ENCODE measurements at places on chromosomes 1 and 21.

DNA sequence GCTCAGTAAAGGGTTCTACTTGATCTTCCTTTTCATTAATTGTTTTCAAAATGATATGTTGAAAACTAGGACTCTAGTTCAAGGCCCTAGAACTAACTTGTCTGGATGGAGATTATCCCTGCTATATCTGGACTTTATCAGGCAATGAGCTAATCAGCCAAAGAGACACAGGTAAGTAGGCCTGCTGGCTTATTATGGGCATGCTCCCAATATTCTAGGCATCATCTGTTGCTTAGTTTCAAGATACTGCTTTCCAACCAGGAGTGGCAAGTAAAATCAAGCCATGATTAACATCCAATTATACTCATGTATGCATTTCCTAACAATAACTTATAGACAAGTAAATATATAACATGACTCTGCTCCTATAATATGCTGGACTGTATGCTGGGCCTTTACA lies 4.2 kb downstream of the DNASE2B start:
- no peak for DNase-seq

DNA sequence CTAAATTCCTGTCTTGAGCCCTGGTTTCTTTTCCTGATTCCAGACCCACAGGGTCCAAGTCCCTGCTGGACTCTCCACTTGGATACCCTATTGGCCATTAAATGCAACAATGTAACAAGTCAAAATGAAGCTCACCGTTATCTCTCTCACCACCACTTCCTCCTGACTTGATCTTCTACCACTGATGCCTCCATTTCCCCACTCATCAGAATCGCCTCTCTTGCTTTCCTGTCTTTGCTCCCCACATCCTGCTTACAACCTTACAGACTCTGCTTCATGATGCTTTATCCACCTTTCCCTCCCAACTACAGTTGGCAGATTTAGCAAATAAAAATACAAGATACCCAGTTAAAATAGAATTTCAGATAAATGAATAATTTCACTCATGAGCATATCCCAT lies 343.8 kb downstream of the KCNH1 start:
- no peak for DNase-seq

DNA sequence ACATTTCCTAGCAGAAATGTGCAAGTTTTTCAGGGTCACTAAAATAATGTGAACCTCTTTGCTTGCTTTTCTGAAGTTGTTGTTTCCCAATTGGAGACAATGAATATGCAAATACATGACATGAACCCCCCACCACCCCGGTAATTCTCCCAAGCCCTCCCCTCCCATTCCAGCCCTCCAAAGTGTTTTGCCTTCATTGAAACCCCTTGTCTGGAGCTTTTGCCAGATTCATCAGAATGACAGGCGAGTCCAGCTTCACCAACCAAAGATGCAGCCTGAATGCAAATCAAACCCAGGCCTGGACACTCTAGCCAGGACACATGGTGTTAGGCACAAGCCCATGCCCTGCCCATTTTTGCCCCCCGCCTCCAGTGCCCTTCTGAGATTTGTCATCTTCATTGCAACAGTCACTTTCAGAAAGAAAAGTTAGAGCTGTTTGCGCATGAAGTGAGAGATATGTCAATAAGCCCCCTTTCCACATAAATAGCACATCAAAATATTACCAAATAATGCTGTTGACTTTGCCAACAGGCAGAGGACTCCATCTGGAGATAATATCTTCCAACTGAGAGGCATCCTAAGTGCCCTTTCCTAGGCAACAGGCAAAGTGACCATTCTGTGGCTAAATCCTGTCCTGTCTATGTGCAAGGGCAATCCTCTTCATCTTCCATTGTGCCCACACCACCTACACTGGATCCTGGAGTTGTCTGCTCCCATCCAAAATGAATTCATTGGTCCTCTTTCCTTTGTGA lies 145.6 kb upstream of the NFIA start:
- no peak for DNase-seq

- no peak for DNase-seq
These were observed 21.8 kb downstream of the RSPH1 start for GRCh38 chr21:42474043-42474831.

DNA sequence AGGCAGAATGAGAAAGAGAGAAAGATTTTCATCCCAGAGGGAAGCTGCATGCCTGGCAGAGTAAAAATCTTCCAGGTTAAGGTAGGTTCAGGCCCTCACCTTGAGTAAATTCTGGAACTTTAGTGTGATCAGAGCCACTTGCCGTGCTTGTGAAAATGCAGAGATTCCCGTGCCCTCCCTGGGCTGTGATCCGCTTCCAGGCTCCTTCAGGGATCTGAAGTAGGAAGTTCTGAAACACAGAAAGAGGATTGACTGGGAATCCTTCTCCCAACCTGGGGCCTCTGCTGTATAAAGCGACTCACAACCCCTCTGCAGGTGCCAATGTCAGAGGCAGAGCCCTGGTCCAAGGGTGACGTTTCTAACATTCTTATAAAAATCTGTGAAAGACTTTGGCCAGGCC lies 26.6 kb downstream of the NUAK2 start:
- DNase-seq = no peak

- DNase-seq = no peak
These were observed 3.6 kb downstream of the UBXN11 start for GRCh38 chr1:26302733-26303405.

DNA sequence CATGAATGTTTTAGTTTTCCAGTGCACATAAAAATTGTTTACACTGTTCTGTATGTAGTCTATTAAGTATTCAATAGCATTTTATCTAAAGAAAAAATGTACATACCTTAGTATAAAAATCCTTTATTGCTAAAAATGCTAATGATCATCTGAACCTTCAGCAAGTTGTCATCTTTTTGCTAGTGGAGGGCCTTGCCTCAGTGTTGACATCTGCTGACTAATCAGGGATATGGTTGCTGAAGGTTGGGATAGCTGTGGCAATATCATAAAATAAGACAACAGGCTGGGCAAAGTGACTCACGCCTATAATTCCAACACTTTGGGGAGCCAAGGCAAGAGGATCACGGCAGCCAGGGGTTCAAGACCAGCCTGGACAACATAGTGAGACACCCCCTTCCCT lies 9.0 kb downstream of the DYNLT5 start:
- DNase-seq = no peak

- no peak for DNase-seq
These were observed 7.2 kb downstream of the LMOD1 start for GRCh38 chr1:201939148-201939547.

DNA sequence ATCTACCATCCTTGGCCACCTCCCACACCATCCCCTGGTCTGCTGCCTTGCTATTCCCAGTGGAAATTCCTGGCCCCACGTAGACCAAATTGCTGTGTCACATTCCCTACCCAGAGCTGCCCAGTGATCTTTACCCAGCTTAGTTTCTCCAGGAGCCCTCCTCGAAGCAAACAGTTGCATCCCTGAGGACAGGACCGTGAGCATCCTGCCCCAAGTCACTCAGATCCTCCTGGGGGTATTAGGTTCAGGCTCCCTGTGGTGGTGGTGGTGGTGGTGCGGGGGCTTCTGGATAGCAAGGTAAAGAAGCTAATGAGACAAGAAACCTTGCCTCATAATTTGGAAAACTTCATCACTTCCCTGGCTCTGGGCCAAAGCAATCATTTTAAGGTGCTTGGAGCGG lies 58.4 kb upstream of the RBM15 start:
- no peak for DNase-seq

DNA sequence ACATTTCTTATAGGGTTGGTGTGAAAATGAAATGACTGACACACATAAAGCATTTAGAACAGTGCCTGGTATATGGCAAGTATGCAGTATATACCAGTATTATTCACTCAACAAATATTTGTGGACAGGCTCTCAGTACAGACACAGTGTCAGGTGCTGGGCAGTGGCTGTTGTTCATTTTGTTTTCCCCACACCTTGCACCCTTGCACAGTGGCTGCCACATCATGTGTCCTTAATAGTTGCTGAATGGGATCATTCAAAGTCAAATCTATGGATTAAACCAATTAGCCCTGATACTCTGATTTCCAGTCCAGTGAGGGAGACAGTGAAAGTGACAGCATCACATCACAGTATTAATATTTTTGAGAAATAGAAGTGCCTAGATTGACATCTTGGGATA lies 2.4 kb downstream of the SLAMF1 start:
- no peak for DNase-seq

DNA sequence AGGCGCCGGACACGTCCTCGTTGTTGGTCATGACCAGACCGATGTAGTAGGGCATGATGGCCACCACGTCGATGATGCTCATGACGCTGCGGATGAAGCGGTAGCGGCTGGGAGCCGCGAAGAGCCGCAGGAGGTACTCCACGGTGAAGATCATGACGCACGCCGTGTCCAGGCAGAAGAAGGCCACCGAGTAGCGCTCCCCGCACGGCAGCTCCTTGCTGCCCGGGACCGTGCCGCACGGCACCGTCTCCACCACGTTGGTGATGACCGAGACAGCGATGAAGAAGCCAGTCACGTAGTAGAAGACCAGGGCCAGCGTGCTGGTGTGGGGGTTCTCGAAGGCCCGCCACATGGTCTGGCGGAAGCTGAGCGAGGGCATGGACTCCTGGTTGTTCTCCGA lies 7.6 kb downstream of the KCND3 start:
- no peak for DNase-seq

DNA sequence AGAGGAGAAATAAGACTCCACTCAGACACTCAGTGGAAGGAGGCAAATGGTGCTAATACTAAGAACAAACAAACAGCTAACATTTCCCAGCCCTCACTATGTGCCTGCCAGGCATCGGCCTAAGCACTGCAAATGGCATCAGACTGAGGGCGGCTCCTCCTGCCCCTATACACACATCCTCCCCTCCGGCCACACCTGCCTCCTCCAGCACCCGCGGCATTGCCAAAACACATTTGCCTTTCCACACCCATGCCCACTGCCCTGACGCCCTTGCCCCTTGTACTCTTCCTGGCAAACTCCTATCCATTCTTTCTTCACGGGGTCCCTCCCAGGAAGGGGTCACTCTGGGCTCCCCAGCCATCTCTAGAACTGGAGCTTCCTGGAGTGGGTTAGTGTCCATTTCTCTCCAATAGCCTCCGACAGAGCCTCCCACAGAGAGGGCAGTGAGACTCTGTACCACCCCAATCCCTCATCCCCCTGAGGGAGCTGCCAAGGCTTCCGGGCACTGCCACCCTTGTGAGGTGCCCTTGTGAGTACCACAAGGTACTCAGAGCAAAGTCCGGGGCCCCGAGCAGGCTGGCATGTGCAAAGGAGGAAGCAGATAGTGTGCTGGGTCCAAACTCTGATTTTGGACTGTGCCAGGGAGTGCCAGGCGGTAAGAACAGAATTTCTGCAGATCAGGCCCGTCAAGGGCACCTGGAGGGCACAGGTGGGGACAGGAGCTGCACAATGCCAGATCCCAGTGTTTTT lies 959 bp downstream of the AKR7A3 start:
- no peak for DNase-seq

- no peak for DNase-seq
These were observed 58.0 kb upstream of the SGIP1 start for GRCh38 chr1:66475940-66476339.

- no peak for DNase-seq
These were observed 57.0 kb downstream of the HLCS start for GRCh38 chr21:36909423-36909822.

- DNase-seq = no peak
These were observed 91.5 kb upstream of the F3 start for GRCh38 chr1:94633051-94633450.

GRCh38 chr1:153888533-153888932 lies 34.2 kb downstream of the GATAD2B start:
- no peak for DNase-seq

- DNase-seq = no peak
These were observed 58.7 kb upstream of the PRRC2C start for GRCh38 chr1:171426645-171427044.

- DNase-seq = no peak
These were observed 3.3 kb downstream of the TMEM51 start for GRCh38 chr1:15156807-15157380.

GRCh38 chr1:166721145-166721544 lies 118.1 kb upstream of the POGK start:
- DNase-seq = no peak

DNA sequence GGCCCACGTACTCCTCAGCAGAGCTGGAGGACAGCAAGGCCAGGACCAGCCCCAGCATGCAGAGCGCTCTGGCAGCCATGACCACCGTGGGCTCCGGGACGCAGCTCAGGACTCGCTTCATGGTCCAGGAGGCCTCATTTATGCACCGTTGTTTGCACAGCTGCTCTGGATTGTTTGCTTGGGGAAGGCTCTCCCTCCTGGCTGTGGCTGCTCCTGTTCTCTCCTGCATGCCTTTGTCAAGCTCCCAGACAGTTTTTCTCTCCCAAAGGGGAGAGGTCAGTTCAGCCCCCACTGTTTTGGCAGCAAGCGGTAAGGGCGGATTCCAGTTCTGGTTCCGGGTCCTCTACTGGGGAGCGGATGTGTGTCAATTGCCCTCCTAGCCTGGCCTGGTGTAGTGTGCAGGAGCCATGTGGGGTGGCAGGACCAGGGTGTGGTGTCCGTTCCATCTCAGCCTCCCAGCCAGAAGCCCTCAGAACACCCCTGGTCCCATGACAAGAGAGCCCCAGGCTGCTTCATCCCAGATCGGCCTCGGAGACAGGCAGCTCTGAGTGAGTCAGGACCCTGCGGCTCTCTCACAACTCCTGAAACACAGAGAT lies at the start of gene TFF3:
Gene TFF3, minus strand, starts transcription at position 114 of the 596 bp plus-strand sequence. Its CDS starts 35 bp downstream, at position 79.
- DNase-seq = no peak

DNA sequence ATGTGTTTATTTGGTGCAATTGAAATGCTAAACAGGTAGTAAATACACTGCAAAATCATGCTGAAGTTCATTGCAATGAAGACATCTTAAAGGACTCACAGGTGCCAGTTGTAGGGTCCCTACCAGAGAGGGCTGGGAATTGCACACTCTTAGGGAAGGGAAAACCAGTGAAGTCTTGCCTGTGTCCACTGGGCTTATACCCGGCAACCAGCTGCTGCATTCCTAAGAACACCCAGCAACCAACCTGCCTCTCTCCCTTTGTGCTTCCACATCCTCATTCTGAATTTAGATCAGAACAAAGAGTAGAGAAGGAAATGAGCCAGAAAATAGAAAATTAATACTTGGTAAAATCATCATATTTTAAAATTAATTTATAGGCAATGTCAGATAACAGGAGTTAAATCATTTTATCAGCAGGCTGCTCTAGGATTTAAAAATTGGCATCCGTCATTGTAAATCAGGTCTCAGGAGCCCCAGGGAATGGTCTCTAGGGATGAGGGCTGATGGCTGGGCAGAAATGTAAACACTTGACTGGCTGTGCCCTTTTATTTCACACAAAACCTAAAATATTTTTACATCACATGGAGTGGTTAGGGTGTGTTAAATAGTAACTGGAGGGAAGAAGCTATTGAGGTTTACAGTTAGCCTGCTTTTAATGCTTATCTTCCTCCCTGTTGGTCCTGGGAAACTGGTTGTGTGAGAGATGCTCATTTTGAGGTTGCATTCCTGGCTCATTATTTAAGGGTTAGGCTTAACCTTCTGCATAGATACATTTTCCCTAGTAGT lies 31.3 kb downstream of the PTGFRN start:
- DNase-seq = no peak

DNA sequence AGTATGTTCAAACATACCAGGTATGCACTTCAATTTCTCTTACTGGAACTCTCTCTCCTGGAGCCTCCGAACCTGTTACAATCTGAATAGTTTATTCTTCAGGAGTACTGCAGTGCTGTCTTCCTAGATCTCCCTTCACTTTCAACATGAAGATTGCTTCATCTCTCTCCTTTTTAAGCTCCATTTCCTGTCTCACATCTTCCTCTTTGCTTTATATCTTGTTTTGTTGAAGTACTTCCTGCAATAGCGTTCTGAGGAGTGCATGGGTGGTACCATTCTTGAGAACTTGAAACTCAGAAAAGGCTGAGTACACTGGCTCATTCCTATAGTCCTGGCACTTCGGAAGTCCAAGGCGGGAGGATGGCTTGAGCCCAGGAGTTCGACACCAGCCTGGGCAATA lies 15.7 kb upstream of the C1orf146 start:
- no peak for DNase-seq

- no peak for DNase-seq
These were observed 310.2 kb upstream of the AJAP1 start for GRCh38 chr1:4344065-4344732.
